Ecto neural progenitor cell (in vitro differentiated cells): ENCODE measurements at places on chromosomes 2 and 18.

DNA sequence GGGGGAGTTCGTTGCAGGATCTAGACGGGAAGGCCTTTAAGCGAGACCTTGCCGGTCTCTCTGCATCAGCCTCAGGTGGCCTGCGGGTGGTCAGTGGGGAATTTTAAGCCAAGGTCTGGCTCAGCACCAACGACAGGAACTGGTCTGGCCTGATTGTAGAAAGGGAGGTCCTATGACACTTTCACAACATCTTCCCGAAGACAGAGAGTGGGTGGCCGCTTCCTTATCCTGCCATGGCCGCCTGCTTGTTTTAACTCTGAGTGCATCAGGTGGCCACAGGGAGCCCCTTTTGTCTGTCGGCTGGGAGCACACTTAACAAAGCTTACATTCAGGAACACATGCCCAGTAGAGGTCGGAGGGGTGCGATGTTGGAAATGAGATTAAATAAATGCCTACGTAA, 363.7 kb upstream of the MYT1L start:
- no peak for DNase-seq

GRCh38 chr2:150138587-150138986, 348.9 kb downstream of the RND3 start:
- no peak for DNase-seq

DNA sequence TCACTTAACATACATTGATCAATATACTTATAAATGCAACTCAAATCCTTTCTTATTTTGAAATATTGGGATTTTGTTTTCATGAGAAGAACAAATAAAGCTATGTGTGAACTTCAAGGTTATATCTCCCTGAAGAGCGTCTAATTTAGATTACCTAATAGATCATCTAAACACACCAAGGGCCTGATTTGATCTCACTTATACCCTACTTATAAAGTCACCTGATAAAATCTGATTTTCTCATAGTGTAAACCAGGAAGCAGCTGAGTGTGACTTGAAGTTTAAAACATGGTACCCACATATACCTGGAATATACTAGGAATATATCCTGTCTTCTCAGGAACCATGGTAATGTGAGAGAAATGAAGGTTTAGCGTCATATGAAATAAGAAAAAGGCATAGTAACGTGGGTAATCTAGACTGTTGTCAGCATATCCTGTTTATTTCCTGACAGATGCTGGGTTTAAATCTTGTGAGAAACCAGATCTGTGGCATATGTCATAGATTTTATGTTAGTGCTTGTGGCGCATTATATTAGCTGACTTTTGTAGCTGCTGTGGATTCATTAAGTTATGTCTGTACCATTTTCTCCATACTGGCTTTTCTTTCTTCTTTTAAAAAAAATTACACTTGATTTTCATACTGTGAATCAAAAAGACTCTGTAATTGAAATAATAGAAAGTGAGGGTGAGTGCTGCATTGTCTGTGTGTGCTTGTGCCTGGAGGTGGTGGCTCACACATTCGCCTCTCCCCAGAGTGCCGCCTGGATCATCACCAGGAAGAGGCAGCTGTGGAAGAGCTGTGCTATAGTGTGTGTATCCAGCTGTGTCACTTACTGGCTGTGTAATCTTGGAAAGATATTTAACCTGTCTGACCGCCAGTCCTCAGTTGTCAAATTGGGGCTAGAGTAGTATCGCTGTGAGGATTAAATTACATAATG, 164.0 kb downstream of the MYO3B start:
- DNase-seq = no peak

GRCh38 chr2:58215429-58215828, 25.7 kb downstream of the FANCL start:
- no peak for DNase-seq

DNA sequence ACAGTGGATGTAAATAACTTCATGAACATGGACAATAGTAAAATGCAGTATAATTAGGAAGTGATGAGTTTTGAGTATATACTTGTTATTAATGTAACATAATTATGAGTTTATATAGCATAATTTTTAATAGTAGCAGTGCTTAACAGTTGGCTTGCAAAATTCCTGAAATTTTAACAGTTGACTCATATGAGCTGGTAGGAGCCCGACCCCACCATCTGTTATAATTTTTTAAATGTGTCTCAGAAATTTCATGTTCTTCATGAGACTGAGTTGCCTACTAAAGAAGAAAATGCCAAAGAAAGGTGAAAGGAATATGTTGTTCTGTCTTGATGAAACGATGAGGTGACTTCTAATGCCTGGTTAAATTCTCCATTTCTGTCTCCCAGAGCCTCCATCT, 62.6 kb downstream of the ITGB1BP1 start:
- no peak for DNase-seq

DNA sequence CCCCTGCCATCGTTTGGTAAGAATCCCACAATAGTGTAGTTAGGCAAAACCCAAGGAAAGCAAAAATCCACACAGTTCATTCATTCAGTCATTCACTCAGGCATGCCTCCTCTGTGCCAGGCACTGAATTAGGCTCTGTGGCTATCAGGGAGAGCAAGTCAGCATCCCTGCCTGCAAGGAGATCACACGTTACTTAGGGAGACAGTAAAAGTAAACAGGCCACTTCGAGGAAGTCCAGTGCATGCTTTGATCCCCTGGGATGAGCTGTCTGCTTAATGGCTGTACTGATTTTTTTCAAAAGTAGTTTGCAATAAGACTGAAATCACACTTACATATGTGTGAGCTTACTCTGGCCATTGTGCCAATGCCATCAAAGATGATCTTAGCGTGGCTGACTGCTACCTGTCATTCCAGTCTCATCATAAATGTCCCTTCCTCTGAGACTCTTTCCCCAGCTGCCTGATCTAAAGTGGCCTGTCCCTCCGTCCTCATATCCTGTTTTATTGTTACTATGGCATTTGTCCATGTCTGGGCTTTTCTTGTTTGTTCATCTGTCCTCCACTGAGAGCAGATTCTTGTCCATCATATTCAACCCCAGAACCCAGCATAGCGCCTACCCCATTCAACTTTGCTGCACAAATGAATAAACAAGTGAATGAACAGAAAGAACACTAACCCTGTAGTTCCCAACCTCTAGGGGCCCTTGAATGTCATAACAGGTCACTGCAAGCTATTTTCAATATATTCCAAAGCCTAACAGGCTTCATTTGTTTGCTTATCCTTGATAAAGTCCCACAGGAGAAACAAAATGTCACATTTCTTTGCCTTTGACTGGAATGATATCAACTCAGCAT, 84.1 kb downstream of the GALNT14 start:
- DNase-seq = no peak

DNA sequence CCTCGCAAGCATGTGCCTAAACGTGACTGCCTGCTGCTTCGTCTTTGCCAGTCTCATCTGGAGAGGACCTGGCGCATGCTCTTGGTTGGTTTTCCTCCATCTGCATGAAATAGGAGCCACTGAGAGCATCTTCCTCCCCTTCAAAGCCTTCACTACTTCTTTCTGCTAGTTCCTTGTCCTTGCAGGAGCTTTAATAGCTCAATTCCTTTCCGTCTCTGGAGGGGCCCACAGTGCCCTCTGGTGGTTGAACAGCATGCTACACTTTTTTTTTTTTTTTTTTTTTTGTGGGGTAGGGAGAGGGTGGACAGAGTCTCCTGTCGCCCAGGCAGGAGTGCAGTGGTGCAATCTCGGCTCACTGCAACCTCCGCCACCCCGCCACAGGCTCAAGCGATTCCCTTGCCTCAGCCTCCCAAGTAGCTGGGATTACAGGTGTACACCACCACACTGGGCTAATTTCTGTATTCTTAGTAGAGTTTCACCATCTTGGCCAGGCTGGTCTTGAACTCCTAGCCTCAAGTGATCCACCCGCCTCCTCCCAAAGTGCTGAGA, 59.6 kb downstream of the SP110 start:
- peak; percentile 68 for DNase-seq

DNA sequence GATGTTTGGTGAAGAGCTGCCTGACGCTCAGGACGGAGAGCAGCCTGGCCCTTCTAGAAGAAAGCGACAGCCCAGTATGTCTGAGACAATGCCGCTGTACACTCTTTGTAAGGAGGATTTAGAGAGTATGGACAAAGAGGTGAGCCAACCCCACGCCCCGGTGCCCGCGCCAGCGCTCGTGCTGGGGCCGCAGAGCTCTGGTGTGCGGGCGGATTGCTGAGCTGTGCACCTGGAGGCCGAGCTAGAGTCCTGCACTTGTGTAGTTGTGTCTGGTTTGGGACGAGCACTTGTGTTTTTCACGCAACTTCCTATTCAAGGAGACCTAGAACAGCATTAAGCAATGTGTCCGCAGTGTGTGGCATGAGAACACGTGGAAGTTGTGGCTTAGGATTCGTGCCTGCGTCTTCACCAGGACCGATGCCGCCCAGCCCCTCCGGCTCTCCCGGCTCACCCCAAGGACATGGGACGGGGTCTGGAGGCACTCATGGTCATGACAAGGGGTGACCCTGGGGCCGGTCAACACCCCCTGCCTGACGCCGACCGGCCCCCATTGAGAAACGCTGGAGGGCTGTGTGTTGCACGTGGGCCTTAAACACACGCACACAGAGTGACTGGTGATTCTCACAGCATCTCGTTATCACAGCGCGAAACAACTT, 49.5 kb downstream of the CTDP1 start:
- no peak for DNase-seq

DNA sequence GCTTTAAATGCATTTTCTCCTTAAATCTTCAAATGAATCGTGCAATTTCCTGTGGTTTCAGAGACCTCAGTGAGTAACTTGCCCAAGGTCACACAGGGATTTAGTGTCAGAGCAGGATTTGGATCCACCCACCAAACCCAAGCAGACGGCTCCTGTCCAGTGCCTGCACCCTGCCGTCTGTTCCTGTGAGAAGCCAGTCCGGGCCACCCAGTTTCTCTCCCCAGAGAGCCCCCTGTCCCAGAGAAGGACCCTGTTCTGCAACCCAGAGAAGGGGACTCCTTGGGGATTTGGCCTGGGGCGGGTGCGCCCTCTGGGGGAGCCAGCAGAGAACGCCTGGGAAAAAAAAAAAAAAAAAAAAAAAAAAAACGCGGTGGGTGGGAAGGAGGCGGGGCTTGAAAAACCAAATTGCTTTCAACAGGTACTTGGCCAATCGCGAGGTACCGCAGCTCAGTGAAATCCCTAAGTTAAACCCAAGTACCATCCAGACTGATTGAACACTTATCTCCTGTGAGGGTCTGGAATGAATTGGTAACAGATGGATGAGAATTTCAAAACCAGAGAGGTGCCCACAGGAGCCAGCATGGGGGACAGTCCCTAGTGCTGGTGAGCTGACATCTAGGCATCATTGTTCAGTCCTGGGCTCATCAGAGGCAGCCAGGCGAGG, 30.9 kb upstream of the REEP1 start:
- DNase-seq = peak; percentile 77

DNA sequence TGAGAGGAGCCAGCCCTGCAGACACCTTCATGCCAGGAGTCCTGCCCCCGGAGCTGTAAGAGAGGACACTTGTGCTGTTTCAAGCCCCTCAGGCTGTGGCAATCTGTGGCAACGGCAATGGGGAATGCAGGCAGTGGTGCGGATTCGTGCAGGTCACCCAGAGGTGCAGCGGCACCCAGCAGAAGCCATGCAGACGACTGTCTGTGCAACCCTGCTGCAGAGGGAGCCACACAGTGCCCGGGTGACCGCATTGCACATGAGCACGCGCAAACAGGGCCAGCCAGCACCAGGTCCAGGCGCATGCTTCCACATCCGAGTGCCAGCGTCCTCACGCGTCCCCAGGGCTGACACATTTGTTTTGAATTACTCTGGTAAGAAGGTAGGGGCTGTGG, 84.8 kb upstream of the GPC1 start:
- DNase-seq = no peak

- DNase-seq = no peak
Measured at GRCh38 chr2:177665948-177666347, 273.4 kb downstream of the AGPS start.

DNA sequence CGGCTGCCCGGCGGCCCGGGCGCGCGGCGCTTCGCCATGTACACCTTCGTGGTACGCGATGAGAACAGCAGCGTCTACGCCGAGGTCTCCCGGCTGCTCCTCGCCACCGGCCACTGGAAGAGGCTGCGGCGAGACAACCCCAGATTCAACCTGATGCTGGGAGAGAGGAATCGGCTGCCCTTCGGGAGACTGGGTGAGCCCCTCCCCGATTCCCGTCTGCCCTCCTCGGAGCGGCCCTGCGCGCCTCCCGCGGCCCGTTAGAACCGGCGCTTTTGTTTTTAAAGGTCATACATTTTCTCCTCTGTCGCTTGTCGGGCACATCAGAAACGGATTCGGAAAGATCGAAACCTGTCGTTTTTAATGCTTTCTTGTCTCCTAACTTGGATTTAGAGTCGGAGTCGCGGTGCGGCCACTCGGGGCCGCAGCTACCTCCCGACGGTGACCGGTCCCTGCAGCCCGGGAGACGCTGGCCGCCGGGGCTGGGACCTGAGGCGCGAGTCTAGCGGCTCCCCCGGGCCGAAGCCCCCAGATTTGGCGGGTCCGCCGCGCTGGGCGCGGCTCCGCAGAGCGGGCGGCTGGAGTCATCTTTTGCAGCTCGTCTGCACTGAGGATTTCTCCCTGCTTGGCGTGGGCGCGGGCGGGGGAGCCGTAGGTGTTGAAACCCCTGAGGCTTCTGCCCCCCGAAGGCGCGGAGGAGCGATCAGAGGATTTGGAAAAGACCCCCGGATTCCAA, 519 bp downstream of the TTL start:
- peak; percentile 64 for DNase-seq

DNA sequence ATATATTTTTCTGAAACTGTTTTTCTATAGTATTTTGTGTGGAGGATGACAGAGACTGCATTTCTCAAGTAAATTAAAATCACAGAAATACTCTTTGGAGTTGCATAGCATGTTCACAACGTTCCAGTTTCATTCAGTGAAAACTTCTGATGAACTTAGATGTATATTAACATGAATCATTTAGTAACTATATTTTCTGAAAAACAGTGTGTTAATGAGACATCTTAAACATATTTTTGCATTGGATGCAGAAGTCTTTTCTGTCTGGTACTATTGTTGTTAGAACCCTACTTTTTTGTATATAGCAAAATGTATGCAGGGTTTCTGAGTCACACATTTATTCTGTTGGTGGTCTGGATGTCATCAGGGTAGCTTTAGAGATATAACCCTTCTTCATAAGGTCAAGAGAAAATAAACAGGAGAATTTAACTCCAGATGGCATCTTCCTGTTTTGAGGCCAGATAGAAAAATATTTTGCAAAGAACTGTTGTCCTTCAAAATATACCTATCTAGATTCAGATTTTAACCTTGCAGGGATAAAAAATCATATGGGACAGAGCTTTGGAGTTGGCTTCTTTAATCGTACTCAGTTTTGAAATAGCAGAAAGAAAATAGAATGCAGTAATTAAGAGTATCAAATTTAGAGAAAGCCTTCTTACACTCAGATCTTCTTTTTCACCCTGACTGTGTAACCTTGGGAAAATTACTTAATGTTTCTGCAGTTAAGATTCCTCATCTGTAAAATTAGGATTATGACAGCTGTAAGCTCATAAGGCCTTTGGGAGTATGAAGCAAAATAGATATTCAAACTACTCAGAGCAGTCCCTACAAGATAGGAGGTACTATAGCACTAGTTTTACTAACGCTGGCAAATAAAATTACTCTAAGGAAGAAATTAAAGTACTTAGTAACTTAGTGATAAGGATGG, 5.3 kb downstream of the COL3A1 start:
- DNase-seq = no peak

- DNase-seq = peak; percentile 90
Measured at GRCh38 chr2:163735685-163736432, at the start of gene FIGN. FIGN (minus strand) TSS chr2:163736008; CDS start chr2:163734927, 1,081 bp downstream.
